Frontal cortex (tissue), 4 donors: ENCODE measurements at places on chromosomes 2 and 18. TPM values are rescaled to one million over a fixed set of nuclear protein-coding genes. Genes with fewer than 3 reads are reported as not detected.

The CNGA3 gene
- 1.2 TPM for total RNA-seq

The TRABD2A gene
- 0.41 TPM for total RNA-seq

The SERPINB4 gene
- total RNA-seq = not detected

The UGT1A10 gene
- total RNA-seq = not detected

The TEKT4 gene
- under 0.01 TPM for total RNA-seq

The UGT1A8 gene
- total RNA-seq = not detected

The NRP2 gene
- 26.1 TPM for total RNA-seq

The TPO gene
- 0.41 TPM for total RNA-seq

The CDK15 gene
- total RNA-seq = 0.82 TPM
